Left cardiac atrium (tissue), 4 donors: ENCODE measurements at places on chromosomes 1 and 21. TPM values are rescaled to one million over a fixed set of nuclear protein-coding genes. Genes with fewer than 3 reads are reported as not detected.

FMO3 gene
- 1.4 TPM for total RNA-seq

PPCS gene
- total RNA-seq: 33.5 TPM

CD247 gene
- 1.1 TPM for total RNA-seq

VSIG8 gene
- total RNA-seq: not detected

FGR gene
- total RNA-seq: 8.6 TPM

LAD1 gene
- 1.4 TPM for total RNA-seq

TSPAN1 gene
- total RNA-seq: 1.6 TPM

EVA1B gene
- total RNA-seq: 16.7 TPM

UBE2U gene
- total RNA-seq: not detected

SYT2 gene
- total RNA-seq: not detected

CHI3L2 gene
- 11.7 TPM for total RNA-seq

CELA3A gene
- total RNA-seq: not detected

RGS7 gene
- total RNA-seq: not detected

VAV3 gene
- total RNA-seq: 4.3 TPM

RGS18 gene
- 2.3 TPM for total RNA-seq

FUCA1 gene
- 17.0 TPM for total RNA-seq

PTGFR gene
- 4.2 TPM for total RNA-seq

UBL4B gene
- total RNA-seq: not detected

NOL9 gene
- total RNA-seq: 16.5 TPM

TMEM125 gene
- 0.65 TPM for total RNA-seq

LRRC42 gene
- total RNA-seq: 13.5 TPM

SEC16B gene
- 2.2 TPM for total RNA-seq

SESN2 gene
- total RNA-seq: 4.5 TPM
